ENCODE measurements at places on chromosomes 7 and 10. TPM values are rescaled to one million over a fixed set of nuclear protein-coding genes. Genes with fewer than 3 reads are reported as not detected.

DGKI gene
- total RNA-seq: 1.4 TPM

ADCY1 gene
- total RNA-seq: 0.61 TPM

RNF148 gene
- total RNA-seq: 0.63 TPM

MRLN gene
- total RNA-seq: not detected

SPDYE2 gene
- 0.22 TPM for total RNA-seq

EIF5AL1 gene
- total RNA-seq: 0.54 TPM

PDE1C gene
- total RNA-seq: 0.14 TPM

SFTPA1 gene
- not detected for total RNA-seq

SFRP5 gene
- total RNA-seq: not detected

ATOH7 gene
- not detected for total RNA-seq

ARHGAP21 gene
- total RNA-seq: 75.4 TPM

SLC13A1 gene
- total RNA-seq: not detected

EXOSC1 gene
- total RNA-seq: 62.3 TPM

PDE6C gene
- not detected for total RNA-seq

CRTAC1 gene
- total RNA-seq: not detected

BUB3 gene
- 197 TPM for total RNA-seq

HTR5A gene
- total RNA-seq: not detected

SEMA4G gene
- not detected for total RNA-seq

EPO gene
- total RNA-seq: not detected

VIM gene
- total RNA-seq: 1,413 TPM
